ENCODE measurements at places on chromosomes 12 and 14. TPM values are rescaled to one million over a fixed set of nuclear protein-coding genes. Genes with fewer than 3 reads are reported as not detected.

PPP1R36 gene
- total RNA-seq = 0.43 TPM

LRRK2 gene
- 0.39 TPM for total RNA-seq

TBX5 gene
- not detected for total RNA-seq

RPL10L gene
- total RNA-seq = not detected

TMCC3 gene
- under 0.01 TPM for total RNA-seq

Data from placental epithelial cell (primary cell).